ENCODE measurements at places on chromosomes 5 and 9. TPM values are rescaled to one million over a fixed set of nuclear protein-coding genes. Genes with fewer than 3 reads are reported as not detected.

DNA sequence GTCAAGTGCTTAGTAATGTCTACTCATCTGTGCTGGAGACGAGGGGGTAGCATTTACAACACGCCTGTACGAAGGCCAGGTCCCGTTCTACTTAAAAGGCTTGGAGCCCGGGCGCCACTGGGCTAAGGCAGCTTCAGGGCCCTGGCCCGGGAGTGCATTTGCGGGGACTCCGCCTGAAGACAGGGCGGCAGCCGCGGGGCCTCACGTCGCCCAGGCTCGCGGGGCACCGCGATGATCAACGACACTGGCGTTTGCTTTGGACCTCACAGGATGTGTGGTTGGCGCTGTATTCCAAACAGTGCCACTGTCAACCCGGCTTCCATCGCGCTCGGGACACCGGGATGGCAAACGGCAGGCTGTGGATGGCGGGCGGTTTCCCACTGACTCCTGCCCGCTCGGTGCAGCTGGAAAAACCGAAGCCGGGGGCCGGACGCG is 1.1 kb upstream of the TENT4A start:
- no peak for DNase-seq

GRCh38 chr5:135830384-135830700 is 4.1 kb upstream of the SLC25A48 start:
- DNase-seq, result no peak

GRCh38 chr5:168883281-168883741 is 304.1 kb upstream of the PANK3 start:
- no peak for DNase-seq

Gene DDX4
- total RNA-seq, result not detected

Gene SLC45A2
- 0.13 TPM for total RNA-seq

Gene OLFML2A
- total RNA-seq, result 0.04 TPM

Gene PAXX
- total RNA-seq, result 18.0 TPM

Gene LRRC8A
- 129 TPM for total RNA-seq
